ENCODE measurements at places on chromosomes 2 and 18. TPM values are rescaled to one million over a fixed set of nuclear protein-coding genes. Genes with fewer than 3 reads are reported as not detected.

DNA sequence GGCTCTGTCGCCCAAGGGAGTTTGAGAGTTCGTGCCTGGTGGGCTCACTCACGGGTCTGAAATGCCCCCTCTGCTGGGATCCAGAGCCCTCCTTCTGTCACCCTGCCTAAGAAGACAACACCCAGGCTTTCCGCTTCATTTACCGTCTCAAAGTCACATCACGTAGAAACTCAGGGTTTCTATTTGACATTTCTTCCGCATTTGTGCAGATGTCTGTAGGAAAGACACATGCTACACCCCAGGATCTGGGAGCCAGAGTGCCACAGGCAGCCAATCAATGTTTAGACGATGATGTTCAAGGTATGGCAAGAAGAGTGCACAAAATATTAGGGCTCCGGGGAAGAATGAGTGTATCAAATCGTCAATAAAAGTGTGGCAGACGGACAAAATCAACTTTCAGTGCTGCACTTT, 24.4 kb upstream of the ACKR3 start:
- DNase-seq: no peak
- no peaks in the 10 kb centered on the region for H3K27me3 ChIP-seq
- H3K4me3 ChIP-seq: no peak overlapping the region
- H3K4me1 ChIP-seq: no peaks in the 10 kb centered on the region

GRCh38 chr2:60337142-60337497, 216.3 kb downstream of the BCL11A start:
- no peaks in the 10 kb centered on the region for H3K36me3 ChIP-seq
- H3K27ac ChIP-seq: no peak overlapping the region
- no peak overlapping the region for H3K4me3 ChIP-seq
- no peaks in the 10 kb centered on the region for H3K4me1 ChIP-seq
- H3K27me3 ChIP-seq: no peaks in the 10 kb centered on the region

DNA sequence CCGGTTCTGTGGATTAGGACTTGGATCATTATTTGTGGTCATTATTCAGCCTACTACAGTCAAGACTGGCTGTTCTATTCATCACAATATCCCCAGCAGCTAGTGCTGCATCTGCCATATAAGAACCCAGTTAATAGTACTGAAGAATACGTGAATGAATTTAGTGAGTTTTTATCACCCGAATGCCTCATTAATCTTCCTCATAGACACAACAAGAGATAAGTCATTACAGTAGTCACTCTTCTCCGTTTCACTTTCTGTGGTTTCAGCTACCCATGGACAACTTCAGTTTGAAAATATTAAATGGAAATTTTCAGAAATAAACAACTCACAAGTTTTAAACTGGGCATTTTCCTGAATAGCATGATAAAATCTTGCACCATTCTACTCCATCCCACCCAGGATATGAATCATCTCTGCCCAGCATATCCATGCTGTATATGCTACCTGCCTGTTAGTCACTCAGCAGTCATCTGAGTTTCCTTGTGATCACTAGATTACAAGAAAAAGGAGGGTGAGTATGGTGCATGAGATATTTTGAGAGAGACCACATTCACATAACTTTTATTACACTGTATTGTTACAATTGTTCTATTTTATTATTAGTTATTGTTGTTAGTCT, 363.7 kb upstream of the CHAC2 start:
- no peak overlapping the region for H3K27ac ChIP-seq
- H3K4me1 ChIP-seq: no peaks in the 10 kb centered on the region
- DNase-seq: no peak
- no peaks in the 10 kb centered on the region for H3K27me3 ChIP-seq
- H3K36me3 ChIP-seq: no peaks in the 10 kb centered on the region

- H3K4me3 ChIP-seq: no peak overlapping the region
- no peaks in the 10 kb centered on the region for H3K4me1 ChIP-seq
- DNase-seq: no peak
Measured at GRCh38 chr2:38485734-38486133, 108.7 kb upstream of the ATL2 start.

DNA sequence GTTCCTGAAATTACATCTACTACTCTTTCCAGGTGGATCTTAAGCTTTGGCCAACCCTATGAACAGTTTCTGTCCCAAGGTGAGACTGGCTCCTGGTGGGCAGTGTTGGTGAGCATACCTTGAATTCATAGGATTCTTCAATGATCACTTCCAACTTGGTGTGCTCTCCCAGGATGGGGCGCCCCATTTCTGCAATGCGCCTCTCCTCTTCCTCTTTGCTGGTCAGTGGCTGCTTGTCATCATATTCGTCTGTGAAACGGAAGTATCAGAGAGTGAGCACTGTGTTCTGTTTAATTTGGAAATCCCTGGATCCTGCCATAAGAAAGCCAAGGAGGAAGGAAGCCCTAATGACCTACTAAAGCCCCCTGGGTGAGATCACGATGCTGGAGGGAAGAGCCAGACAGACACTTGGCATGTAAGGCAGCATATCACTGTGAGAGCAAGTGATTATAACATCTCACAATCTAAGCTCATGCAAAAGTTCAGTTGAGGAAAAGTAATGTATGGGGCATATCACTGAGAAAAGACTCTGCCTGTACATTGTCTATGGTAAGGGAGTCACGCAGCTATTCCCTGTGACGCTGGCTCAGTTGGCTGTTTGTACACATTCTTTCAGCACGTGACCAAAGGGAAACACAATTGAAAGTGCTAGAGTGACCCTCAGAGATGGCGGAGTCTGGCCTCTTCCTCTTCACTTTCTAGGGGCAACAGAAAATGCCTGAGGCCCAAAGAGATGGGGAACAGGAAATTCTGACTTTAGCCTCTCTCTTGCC, 287.0 kb downstream of the SLC8A1 start:
- no peaks in the 10 kb centered on the region for H3K36me3 ChIP-seq
- H3K4me3 ChIP-seq: no peak overlapping the region
- H3K27me3 ChIP-seq: no peaks in the 10 kb centered on the region
- DNase-seq: no peak
- no peak overlapping the region for H3K27ac ChIP-seq

DNA sequence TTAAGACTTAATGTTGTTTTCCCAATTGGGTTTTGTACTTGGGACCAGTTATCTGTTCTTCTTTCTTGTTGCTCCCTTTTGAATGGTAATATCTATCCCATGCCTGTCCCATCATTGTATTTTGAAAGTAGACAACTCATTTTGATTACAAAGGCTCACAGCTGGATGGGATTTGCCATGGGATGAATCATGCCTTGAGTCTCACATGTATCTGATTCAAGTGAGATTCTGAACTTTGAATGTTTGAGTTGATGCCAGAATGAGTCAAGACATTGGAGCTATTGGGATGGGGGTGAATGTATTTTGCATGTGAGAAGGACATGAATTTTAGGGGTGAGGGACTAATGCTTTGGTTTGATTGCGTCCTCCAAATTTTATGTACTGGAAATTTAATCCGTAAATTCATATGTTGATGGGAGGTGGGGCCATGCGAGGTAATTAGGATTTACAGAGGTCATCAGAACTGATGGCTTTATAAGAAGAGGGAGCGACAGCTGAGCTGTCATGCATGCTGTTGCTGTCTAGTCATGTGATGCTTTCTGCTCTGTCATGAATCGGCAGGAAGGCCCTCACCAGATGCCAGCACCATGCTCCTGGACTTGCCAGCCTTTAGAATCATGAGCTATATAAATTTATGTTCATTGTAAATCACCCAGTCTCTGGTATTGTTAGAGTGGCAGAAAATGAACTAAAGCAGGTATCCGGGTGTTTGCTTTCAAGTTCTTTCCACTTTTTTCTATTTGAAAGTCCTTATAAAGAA, 741.3 kb upstream of the RAB6C start:
- no peak overlapping the region for H3K27ac ChIP-seq
- no peaks in the 10 kb centered on the region for H3K36me3 ChIP-seq
- H3K4me3 ChIP-seq: no peak overlapping the region
- no peaks in the 10 kb centered on the region for H3K4me1 ChIP-seq
- no peak for DNase-seq

DNA sequence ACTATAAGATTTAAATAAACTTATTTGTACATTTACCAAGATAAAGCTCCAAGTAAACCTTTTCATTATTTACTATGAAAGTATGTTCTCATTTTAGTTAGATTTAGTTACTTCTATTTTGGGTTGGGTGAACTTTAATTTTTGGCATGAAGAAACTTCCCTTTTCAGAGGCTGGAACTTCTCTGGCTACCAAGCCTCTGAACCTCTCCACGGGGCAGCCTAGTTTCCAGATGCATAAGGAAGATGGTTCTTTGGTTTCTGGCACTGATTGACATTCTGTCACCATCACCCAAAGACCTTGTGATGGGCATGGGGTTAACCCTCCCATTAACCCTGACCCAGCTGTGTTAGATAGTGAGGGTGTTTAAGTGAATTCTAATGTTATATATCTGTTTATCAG, 17.1 kb downstream of the PSD4 start:
- H3K36me3 ChIP-seq: peaks cover 4% of the 10 kb centered on the region
- H3K4me1 ChIP-seq: peaks cover 3% of the 10 kb centered on the region
- no peaks in the 10 kb centered on the region for H3K27me3 ChIP-seq
- DNase-seq: no peak
- no peak overlapping the region for H3K4me3 ChIP-seq
- no peak overlapping the region for H3K27ac ChIP-seq

GRCh38 chr2:138919120-138919747, 139.0 kb upstream of the NXPH2 start:
- DNase-seq: no peak
- no peak overlapping the region for H3K4me3 ChIP-seq
- H3K36me3 ChIP-seq: no peaks in the 10 kb centered on the region

DNA sequence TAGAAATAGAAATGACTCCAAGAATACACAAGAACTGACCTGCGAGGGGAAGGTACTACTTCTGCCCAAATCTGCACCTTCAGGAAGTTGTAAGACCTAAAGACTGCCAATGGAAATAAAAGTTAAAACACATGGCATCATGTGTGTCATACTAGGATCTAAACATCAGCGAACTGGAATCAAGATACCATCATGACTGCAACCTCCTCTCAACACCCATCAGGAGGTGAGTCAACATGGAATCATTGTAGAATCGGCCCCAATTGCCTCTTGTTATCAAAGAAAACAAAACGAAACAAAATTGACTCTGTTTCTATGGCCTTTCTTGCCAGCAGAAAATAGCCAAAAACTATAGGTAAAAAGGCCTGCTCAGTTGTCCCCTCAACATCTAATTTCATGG, 15.1 kb downstream of the RDH14 start:
- H3K4me3 ChIP-seq: no peak overlapping the region
- no peaks in the 10 kb centered on the region for H3K36me3 ChIP-seq
- DNase-seq: no peak
- H3K27me3 ChIP-seq: no peaks in the 10 kb centered on the region
- H3K27ac ChIP-seq: no peak overlapping the region
- H3K4me1 ChIP-seq: peaks cover 12% of the 10 kb centered on the region

DNA sequence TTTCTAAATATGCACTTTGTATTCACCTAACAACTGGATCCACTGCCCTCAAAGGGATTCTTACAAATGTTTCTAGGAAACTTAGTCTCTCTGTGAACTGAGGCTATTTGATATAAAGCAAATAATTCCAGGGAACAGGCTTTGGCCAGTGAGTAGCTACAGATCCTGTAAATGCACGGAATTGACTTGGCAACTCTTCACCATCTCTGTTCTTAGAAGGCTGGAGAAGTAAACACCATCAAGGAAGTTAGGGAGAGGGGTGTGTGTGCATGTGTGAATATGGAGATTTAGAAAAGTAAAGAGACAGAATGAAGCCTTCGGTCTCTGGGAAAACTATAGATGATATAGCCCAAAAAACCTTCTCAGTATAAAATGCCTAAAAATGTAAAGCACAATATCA, 10.7 kb downstream of the CIDEA start:
- H3K27me3 ChIP-seq: no peaks in the 10 kb centered on the region
- H3K4me3 ChIP-seq: no peak overlapping the region
- no peaks in the 10 kb centered on the region for H3K4me1 ChIP-seq
- DNase-seq: no peak
- H3K27ac ChIP-seq: no peak overlapping the region

The ALK gene
- under 0.01 TPM for total RNA-seq

The EMX1 gene
- total RNA-seq: 0.33 TPM

The RGPD6 gene
- 28.3 TPM for total RNA-seq

The MC5R gene
- total RNA-seq: not detected
